ENCODE measurements at places on chromosomes 16 and 17.

GRCh38 chr16:81003064-81003463, 3.6 kb downstream of the CMC2 start:
- DNase-seq, result no peak

DNA sequence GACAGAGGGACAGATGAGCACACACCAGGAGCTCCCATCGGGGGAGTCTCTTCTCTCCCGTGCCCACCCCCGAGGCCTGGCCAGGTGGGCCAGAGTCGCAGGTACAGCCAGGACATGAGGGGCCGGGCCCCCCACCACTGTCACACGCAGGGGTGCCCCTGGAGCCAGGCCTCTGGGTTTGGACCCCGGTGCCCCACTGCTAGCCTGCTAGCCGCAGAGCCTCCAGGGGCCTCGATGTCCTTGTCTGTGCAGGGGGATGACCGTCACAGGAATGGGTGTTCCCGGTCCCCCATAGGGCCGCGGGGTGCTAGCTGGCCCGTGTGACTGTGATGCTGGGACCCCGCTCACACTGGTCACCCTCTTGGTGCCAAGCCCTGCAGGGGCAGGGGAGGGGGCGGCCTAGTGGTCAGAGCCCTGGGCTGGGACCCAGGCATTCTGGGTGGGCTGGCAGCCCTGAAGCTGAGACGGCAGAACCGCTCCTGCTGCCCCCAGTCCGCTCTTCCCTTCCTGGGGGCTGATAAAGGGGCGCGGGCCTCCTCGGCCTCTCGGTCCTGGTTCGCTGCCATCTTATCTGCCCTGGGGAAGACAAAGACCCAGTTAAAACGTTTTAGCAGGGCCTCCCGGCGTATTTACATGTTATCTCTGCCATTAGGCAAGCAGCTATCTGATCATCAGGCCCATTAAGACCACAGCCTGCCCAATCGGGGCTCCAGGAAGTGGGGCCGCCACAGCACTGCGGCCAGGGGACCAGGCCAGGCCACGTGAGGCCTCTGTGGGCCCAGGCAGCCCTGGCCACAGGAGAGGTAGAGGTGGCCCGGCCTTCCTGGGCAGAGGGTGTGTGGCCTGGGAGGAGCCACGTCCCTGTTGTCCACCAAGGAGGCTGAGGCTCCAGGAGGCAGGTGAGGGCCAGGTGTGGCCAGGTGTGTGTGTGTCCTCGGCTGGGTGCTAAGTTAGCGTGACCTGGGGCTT, 57.2 kb upstream of the ZC3H18 start:
- DNase-seq, result no peak

DNA sequence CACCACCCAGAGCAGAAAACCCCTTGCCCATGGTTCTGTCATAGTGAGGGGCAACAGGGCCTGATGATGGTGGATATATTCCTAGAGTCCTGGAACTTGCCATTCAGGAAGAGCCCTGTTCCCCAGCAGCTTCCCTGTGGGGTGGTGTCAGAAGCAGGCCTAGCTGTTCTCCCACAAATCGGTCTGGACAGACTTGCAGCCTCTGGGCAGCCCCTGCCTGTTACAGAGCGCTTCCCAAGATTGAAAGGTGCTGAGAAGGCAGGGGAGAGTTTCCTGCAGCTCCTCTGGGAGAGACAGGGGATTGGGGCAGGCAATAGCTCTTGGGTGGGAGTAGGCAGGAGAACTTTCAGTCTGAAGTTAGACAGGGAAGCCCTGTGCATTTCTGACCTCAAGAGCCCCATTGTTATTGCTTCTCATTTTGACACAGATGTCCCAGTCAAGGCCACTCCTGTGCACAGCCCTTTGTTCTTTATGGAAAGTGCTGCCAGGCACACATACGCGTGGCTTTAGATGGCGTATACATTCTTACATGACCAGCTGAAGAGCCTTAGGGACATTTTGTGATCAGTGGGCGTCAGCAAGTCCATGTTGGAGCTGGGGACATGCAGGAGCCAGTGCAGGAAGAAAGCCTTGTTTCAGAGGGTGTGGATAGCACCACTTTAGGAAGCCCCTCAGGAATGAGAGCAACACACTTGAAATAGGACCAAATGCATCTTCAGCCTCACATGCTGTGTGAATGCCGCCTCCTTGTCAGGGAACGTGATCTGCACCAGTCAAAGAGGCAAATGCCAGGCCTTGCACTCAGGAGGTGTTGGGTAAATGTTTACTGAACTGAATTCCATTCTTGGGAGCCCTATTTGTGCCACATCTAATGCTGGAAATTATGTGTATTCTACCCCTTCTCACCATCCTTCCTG, 67.5 kb downstream of the GNAO1 start:
- no peak for DNase-seq

- no peak for DNase-seq
These were observed 452 bp downstream of the SLC25A10 start for GRCh38 chr17:81712468-81713003.

DNA sequence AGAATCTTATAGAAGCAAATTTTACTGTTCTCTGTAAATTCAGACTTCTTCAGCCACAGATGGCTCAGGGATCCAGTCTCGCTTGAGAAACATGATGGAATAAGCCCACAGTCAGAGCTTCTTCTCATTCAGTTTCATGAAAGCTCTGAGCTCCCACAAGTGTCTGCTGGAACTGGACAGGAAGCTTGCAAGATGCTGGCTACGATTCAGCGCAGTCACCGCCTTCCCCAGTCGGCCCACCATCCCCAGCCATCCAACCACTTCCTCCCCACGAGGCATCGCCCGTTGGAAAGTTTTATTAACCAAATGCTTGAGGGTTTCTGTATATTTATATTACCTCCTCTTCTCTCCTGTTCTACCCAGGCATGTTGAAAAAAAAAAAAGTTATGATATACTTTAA, 171.7 kb downstream of the ZFHX3 start:
- no peak for DNase-seq

GRCh38 chr17:37301288-37301687, 74.5 kb upstream of the C17orf78 start:
- no peak for DNase-seq

GRCh38 chr16:30490210-30490609, 17.7 kb downstream of the ITGAL start:
- DNase-seq, result no peak

- no peak for DNase-seq
These were observed 1.8 kb upstream of the GIP start for GRCh38 chr17:48970224-48970623.

GRCh38 chr16:27781981-27782880, 232.3 kb downstream of the KATNIP start:
- no peak for DNase-seq

- no peak for DNase-seq
These were observed 25.1 kb downstream of the ARL4D start for GRCh38 chr17:43423777-43424455.

GRCh38 chr16:88690341-88691128, 4.2 kb upstream of the SNAI3 start:
- no peak for DNase-seq

DNA sequence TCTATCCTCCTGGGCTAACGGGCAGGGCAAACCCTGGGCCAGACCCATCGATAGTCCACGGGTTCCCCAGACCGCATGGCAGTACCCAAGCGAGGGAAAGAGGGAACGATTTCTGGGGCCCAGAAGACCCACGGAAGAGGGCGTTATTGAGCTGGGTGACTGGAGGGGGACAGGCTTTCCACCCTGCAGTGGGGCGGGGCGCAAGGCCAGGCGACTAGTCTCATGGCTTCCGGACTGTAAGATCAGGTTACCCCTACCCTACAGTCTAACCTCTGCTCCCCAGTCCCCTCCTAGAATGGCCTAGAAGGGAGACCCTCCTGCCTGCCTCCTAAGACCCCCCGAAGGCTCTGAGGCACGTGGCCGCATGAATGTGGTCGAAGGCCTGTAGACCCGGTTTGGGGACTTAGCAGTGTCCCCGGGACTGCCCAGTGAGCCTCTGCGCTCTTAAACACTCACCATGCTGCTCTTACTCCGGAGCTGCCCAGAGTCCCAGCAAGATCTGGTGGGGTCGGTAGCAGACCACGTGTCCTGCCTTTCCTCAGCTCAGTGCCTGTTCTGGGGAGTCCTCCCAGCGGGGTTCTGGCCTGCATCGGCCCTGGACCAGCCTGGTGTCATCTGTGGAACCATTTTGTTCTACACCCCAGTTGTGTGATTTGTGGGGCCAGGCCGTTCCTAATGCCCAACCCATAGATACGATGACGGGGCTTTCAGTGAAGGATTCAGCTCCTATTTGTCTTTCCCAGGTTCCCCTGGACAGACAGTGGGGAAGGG, 13.2 kb upstream of the AURKB start:
- no peak for DNase-seq

- DNase-seq, result no peak
These were observed 1395.1 kb downstream of the CDH8 start for GRCh38 chr16:60641067-60641665.

GRCh38 chr17:79126139-79126538, 51.5 kb downstream of the ENGASE start:
- DNase-seq, result no peak

DNA sequence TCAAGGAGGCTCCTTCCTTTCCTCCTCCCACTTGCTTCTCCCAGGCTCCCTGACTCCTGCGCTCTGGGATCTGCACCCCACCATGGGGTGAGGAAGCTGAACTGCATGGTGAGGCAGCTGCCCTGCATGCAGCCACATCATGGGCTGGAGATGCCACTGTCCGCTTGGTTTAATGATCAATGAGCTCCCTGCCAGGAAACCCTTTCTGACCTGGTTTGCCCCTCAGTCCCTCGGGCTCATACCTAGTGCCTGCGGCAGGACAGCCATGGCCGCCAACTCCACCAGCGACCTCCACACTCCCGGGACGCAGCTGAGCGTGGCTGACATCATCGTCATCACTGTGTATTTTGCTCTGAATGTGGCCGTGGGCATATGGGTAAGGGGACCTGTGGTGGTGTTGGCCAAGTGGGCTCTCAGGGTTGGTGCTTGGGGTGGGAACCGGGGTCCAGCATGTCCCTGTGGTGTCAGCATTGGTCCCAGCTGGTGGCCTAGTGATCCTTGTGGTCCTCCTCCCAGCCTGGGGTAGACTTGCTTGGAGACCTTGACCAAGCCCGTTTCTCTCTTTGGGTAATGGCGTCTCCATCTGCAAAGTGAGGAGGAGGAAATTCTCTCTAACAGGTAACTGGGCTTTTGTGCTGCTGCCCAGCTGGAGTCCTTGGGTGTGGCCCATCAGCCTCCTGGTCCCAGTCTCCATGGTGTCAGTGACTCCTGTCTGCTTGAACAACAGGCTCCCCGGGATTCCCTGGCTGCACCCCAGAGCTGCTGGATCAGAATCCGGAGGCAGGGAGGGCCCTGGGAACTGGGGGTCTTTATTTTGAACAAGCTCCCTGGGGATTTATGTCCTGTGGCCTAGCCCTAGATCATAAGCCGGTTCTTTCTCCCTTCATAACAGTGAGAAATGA, at the start of gene SLC5A10:
Gene SLC5A10 (plus strand): TSS at position 225 of the 902 bp plus-strand sequence. CDS start 41 bp downstream, at position 266.
- no peak for DNase-seq

DNA sequence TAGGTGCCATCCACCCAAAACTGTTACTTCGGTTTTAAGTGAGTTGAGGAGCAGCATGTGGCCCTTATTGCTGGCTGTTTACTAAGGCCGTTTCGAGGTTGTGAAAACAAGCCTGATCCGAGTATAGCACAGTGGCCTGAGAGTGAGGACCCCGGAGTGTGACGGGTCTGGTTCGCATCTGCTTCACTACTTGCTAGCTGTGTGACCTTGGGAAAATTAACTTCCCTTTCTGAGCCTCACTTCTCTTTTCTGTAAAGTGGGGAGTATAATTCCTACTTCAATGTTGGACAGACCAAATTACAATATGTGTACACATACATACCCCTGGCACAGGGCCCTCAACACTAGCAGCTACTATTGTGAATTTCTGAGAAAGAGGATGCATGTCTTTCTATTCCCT, 11.7 kb upstream of the HEATR6 start:
- no peak for DNase-seq

GRCh38 chr16:24688359-24688758, 41.1 kb upstream of the TNRC6A start:
- no peak for DNase-seq

- no peak for DNase-seq
These were observed 86.4 kb downstream of the FOXL1 start for GRCh38 chr16:86664522-86665318.

DNA sequence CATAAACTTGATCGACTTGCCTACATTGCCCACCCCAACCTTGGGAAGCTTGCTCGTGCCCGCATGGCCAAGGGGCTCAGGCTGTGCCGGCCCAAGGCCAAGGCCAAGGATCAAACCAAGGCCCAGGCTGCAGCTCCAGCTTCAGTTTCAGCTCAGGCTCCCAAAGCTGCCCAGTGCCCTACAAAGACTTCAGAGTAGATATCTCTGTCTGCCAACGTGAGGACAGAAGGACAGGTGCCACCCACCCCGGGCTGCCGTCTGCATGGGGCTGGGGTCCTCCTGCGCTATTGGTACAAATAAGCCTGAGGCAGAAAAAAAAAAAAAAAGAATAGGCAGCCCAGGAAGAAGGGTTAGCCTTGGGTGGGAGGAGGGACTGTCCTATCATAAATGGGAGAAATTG, 37.1 kb downstream of the DNAH2 start:
- DNase-seq, result no peak

- DNase-seq, result no peak
These were observed 179.7 kb downstream of the RBFOX3 start for GRCh38 chr17:79431175-79431574.

GRCh38 chr17:81338274-81339190, 43.4 kb upstream of the SLC38A10 start:
- DNase-seq, result no peak

DNA sequence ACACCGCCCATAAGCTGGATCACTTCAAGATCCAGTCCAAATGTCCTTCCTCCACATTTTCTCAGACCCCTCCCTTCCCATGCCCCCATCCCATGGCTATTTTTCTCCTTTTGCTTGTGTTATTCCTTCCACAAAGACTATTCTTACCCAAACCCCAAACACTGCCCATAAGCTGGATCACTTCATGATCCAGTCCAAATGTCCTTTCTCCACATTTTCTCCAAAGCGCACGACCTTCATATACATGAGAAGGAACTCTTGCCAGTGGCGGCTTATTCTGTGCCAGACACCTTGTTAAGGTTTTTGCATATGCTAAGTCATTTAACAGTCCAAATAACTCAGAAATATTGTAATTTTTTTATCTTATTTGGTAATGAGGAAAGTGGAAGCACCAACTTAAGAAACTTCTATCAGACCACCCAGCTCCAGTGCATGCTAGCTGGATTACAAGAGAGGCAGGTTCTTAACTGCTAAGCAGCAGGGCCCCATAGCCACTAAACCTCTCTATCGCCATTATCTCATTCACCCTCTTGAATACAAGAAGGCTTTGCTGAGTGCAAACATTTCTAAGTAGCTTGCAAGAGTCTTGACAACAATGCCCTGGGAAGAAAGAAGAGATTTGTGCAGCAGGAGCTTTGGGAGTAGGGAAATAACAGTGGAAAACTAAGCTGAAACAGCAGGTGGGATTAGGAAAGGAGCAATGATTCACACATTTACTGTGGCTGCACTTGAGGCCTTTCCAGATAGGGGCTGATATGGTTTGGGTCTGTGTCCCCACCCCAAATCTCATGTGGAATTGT, 428.2 kb upstream of the MAF start:
- no peak for DNase-seq

DNA sequence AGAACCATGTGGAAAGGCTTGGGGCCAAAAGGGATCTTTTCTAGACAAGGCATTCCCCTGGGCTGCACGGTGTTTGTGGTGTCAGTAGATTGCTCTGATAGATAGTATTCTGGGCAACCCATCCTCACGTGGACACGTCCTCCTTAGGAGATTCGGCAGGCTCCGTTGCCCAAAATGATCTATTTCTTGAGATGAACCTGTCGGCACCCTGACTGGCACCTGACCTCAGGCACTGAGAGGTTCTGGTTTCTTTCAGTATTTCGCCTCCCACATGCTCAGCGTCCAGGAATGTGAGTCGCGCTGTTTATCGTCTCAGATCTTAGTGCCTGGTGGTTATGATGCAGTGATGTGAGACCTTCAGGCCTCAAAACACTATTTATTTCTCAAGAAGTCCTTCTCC, 89.7 kb downstream of the MARCHF10 start:
- DNase-seq, result no peak

All from stimulated activated CD4-positive, alpha-beta T cell treated with anti-CD3 and anti-CD28 coated beads, TNF-alpha, amount 100 ng/mL, for 1 hour (primary cell).